Fibroblast of the aortic adventitia (primary cell): ENCODE measurements at places on chromosomes 6 and 20. TPM values are rescaled to one million over a fixed set of nuclear protein-coding genes. Genes with fewer than 3 reads are reported as not detected.

Gene MRPS18A
- total RNA-seq, result 22.6 and 32.4 TPM in 2 replicates

Gene MUC22
- total RNA-seq, result not detected in 2 replicates

Gene NRN1
- total RNA-seq, result 0.65 TPM in 1 of 2 replicates, not detected in the other

Gene FAXC
- total RNA-seq, result 0.08 and 0.54 TPM in 2 replicates

Gene ZSWIM1
- total RNA-seq, result 4.0 and 15.1 TPM in 2 replicates

Gene RAB32
- 20.8 and 71.7 TPM in 2 replicates for total RNA-seq

Gene GSTA1
- total RNA-seq, result not detected in 2 replicates

Gene GATA5
- 0.08 TPM in 1 of 2 replicates, not detected in the other for total RNA-seq

Gene VWA7
- 0.36 and 0.90 TPM in 2 replicates for total RNA-seq

Gene CCR6
- total RNA-seq, result not detected in 2 replicates

Gene DST
- total RNA-seq, result 505 and 613 TPM in 2 replicates

Gene PHF1
- total RNA-seq, result 18.9 and 20.9 TPM in 2 replicates

Gene OTOR
- not detected in 2 replicates for total RNA-seq

Gene GPLD1
- total RNA-seq, result 0.27 and 0.41 TPM in 2 replicates

GRCh38 chr20:42706759-42707158, 482.9 kb downstream of the PTPRT start:
- DNase-seq, result no peak

GRCh38 chr6:165181951-165182414, 127.4 kb downstream of the C6orf118 start:
- DNase-seq, result peak; percentile 79

DNA sequence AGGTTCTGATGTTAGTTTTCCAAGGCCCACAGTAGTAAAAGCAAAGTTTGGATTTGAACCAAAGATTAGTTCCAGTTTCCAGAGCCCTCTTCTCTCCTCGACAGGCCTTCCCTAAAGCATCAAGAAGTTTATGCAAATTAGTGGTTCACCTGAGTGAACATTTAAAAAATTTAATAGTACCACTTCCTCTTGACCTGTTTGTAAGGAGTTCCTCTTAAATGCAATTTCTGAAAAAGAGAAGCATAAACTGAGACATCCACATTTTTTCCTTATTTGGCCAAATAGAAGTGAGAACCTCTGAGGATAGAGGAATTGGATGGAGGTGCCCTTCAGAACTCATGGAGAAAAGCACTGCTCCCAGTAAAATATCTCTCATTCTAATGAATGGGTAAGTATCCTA, 1.2 kb upstream of the DSE start:
- DNase-seq, result no peak

GRCh38 chr6:143414769-143415168, 35.7 kb downstream of the ADAT2 start:
- no peak for DNase-seq

GRCh38 chr20:44886828-44887227, 1.3 kb downstream of the YWHAB start:
- DNase-seq, result no peak

DNA sequence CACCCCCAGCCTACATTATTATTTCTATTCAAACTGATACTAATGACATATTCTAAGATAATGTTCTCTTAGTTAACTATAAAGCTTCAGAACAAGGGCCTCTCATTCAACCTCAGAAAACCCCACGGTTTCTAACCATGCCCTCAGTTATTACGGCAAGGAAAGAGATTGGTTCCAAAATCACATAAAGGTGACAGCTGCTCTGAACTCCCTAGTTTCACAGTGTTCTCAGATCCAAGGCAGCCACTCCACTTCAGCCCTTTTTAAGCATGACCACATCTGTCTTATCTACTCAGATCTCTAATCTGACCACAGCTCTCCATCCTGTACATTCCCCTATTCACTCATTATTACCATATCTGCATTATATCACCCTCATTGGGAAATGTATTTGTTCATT, 98.8 kb upstream of the CEP85L start:
- DNase-seq, result peak; percentile 12

GRCh38 chr6:33730611-33731010, 16.1 kb downstream of the IP6K3 start:
- DNase-seq, result no peak

DNA sequence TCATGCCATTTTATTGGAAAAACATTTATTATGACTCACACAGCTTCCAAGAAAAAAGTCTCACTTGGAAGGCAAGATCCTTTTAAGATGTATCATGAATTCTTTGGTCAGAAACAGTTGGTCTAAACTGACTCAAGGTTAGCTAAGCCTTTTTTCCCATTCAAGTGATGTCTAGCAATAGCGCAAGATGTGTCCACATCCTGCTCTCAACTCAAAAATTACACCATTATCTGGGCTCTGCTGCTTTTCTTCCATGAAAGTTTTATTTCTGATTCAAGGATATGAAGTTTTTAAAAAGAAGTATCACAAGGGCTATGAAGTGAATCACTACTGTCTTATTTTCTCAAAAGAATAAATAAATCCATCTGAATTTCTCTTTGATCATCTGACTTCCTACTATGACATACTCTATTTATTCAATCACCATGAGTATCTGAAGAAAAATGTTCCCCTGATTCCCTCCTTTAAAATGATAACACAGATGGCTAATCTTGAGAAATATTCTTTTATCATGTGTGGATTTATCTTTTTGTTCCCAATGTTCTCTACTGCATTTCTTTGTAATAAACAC, 139.2 kb downstream of the AHI1 start:
- DNase-seq, result peak; percentile 92

DNA sequence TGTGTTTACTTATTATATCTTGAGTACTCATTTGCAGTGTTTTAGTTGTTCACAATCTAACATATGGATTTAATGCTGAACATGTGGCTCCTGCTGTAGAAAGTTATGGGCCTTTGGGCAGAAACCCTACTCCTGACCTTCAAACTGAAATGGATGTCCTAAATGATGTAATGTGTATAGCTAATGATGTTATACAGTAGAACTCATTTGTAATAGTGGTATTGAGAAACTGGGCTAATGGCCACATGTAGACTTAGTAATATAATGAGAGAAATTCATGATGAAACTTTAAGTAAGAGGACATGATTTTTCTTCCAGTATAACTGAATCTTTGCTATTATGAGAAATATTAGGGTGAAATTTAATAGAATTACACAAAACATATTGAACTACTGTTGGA, 121.3 kb upstream of the PTPRK start:
- peak; percentile 75 for DNase-seq

DNA sequence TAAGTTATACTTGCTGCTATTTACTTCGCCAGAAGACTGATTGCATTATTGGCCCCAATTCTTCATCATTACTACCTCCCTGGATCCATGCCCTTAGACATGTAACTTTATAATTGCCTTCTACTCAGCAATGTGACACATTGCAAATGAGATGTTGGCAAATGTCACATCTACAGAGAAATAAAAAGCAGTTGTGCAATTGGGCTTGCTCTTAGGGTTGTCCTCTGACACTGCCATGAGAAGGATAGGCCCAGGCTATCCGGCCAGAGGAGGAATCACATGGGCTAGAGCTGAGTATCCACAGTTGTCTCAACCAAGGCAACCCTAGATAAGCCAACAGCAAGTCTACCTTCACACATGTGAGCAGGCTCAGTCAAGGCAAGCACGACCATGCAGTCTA, 447.0 kb downstream of the PLCB1 start:
- DNase-seq, result no peak

- no peak for DNase-seq
These were observed 67.0 kb downstream of the CHD6 start for GRCh38 chr20:41551011-41551705.

GRCh38 chr6:164749221-164750064, 560.0 kb downstream of the C6orf118 start:
- peak; percentile 34 for DNase-seq

DNA sequence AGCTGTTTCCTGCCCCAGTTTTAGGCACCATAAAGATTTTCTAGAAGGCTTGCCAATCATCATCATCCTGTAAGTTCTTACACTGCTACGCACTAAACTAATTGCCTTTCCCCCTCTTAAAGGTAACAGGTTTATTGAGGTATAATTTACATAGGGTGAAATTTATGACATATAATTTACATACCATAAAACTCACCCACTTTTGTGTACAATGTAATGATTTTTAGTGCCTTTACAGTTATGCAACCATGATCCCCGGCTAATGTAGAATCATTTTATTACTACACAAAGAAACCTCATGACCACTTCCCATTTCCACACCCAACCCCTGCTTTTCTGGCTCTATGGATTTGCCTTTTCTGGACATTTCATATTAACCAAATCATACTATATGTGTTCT, 21.1 kb downstream of the GCNT2 start:
- no peak for DNase-seq

DNA sequence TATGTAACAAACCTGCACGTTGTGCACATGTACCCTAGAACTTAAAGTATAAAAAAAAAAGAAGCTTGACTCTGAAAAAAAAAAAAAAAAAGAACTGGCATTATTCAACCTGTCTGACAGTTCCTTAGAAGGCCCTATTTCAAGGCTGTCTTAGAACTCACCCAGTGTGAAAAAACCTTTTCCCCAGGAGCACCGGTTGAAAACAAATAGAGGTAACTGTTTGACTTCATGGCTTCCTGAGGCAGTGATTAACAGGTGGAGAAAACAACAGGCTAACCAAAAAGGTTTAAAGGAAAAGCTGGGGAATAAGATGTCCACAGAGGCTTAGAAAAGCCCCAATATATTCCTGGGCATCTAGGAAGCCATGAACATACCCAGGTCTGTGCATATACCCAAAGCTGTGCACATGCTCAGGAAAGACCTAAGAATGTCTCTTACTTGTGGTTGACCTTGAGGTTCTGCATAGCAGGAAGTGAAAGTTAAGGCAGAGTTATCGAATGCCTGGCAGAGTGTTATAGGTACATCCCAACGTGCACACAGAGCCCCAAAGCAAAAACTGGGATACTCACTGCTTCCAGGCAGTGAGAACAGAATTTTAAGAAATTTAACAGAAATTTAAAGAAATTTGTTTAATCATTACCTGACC, 7.0 kb downstream of the UQCC1 start:
- DNase-seq, result no peak

- DNase-seq, result no peak
These were observed 20.5 kb downstream of the BCAS4 start for GRCh38 chr20:50815162-50815989.

DNA sequence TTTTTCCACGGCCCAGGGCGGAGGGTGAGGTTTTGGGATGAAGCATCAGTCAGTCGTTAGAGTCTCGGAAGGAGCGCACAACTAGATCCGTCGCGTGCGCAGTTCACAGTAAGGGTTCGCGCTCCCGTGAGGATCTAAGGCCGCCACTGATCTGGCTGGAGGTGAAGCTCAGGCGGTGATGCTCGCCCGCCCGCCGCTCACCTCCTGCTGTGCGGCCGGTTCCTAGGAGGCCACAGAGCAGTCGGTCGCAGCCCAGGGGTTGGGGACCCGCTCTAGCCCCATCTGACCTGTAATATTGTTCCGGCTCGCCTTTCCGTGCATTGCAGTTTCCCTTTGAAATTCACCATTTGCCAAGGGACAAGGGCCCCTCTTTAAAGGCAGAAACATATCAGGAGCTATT, 244.7 kb downstream of the TFAP2C start:
- no peak for DNase-seq

DNA sequence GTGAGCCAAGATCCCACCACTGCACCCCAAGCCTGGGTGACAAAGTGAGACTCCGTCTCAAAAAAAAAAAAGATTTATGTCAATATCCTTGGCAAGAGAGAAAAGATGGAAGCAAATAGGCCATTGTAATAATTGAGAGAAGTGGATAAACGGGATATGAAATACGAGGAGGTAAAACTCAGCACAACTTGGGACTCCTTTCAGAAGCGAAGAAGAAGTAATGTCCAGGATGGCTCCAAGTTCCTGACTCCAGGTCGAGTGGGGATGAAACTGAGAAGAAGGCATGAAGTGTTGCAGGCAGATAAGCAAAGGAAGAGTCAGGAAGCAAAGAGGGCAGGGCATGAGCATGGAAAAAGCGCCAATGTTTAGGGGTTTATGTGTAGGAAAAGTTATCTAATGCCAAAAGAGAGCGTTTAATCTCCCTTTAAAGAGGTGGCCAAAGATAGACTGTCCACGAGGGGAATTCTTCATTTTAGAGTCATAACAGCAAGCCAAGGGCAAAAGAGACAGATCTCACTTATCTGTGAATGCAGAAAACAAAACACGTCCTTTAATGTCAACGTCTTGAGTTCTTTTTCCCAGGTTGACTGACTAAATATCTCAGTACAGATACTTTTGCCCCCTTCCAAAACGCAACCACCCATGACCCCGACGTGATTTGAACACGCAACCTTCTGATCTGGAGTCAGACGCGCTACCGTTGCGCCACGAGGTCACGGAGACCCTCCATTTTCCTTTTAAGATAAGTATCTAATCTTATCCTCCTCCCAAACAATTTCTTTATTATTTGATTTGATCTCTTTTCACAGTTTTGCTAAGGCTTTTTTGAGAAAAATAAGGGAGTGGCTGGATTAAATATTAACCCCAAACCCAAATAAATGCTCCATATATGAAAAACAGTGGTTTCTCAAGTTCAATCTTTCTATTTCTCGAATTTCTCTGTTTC, 46.3 kb upstream of the BTN3A2 start:
- DNase-seq, result no peak

- DNase-seq, result no peak
These were observed 14.3 kb upstream of the POPDC3 start for GRCh38 chr6:105194106-105194505.

- DNase-seq, result peak; percentile 98
These were observed 13.9 kb upstream of the TNFRSF6B start for GRCh38 chr20:63682384-63683139.

DNA sequence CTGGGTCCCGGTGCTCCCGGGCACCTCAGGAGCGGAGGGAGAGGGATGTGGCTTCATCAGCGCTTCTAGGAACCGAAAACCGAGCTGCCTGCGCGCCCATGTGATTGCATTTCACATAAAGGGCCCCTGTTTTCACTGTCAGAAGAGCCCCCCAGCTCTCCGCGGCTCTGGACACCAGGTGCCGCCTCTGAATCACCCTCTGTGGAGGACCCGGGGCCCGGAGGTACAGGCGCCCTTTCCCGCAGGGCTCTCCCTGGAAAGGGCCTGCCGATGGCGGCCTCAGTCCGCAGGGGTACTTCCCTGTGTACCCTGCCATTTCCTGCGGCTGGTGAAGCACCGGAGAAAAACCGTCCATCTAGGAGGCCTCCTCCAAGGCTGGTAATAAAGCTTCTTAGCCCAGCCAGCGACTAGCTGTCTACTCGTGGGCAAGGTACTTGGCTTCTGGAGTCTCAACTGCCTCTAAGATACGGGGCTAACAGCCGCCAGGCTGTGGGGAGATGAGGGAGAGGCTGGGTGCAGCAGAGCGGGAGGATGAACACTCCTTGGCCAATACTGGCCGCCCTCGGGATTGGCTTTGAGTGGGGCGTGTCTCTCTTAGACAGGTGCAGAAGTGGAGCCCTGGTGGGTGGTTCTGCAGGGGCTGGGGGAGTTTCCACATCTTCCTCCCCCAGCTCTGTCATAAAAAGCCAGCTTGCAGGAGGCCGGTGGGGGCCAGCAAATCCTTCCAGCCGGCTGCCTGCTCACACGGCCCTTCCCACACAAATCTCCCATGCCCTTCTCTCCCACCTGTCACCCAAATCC, 1.6 kb downstream of the PPP1R16B start:
- DNase-seq, result no peak
